CD4-positive, CD25-positive, alpha-beta regulatory T cell (primary cell): ENCODE measurements at places on chromosomes 7 and 10.

DNA sequence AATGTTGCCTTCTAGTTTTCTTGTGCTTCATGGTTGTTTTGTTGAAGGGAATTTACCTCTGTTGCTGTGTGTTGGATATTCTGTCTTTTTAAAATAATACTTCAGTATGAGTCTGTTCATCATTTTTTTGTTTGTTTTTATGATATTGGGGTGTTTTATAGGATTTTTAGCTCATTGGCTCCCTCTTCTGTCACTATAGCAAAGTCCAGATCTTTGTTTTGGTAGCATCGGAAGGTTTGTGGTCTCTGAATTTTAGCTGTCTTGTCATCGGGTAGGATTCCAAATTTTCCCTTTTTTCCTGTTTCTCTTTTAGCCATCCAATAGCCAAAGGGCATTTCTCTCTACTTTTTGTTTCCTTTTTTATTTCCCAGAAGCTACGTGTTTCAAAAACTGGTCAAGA is 91.4 kb downstream of the EXOC4 start:
- DNase-seq, result peak; percentile 13

DNA sequence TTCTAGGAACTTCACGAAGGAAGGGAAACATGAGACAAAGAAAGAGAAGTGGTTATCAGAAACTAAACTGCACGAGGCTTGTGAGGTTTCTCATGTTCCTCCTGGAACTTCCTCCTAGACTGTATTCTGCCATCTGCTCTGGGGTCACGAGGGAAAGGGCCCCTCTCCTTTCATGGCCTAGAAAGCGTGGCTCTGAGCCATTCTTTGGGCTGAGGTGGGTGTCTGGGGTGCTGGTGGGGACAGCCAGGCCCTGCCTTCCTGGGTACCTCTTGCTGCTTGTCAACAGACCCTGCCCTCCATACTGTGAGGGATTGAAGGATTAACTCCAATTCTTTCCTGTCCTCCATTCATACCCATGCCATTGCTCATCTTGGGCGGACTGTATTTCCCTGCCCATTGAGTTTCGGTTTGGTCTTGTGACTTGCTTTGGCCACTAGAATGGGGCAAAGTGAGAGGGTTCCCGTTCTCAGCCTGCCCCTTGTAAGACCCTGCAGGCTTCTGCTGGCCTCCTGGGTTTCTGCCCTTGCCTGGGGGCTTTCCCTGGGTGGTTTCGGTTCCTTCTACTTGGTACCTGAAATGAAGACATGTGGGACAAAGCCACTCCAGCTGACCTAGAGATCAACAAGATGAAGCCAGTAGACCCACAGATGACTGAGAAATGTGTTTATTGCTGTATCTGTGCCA is 14.9 kb upstream of the GIMAP8 start:
- no peak for DNase-seq

GRCh38 chr7:72307566-72307965 is 104.6 kb downstream of the CALN1 start:
- DNase-seq, result no peak

DNA sequence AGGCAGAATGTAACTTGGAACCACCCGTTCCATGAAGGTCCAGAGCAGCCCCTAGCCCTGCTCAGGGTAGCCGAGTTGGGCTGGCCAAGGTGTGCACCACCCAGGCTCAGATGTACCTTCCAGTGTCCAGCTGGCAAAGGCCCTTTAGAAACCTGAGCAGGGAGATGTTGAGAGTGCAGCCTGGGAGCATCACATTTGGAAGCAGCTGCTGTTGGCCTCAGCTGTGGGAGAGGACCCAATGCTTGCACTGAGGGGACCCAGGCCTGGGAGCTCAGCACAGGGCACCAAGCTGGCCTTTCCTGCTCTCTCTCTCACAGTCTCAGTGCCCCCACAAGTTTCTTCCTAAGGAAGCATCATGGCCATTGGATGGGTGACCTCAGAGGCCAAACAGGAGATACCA is 33.5 kb downstream of the ANXA8 start:
- DNase-seq, result no peak

DNA sequence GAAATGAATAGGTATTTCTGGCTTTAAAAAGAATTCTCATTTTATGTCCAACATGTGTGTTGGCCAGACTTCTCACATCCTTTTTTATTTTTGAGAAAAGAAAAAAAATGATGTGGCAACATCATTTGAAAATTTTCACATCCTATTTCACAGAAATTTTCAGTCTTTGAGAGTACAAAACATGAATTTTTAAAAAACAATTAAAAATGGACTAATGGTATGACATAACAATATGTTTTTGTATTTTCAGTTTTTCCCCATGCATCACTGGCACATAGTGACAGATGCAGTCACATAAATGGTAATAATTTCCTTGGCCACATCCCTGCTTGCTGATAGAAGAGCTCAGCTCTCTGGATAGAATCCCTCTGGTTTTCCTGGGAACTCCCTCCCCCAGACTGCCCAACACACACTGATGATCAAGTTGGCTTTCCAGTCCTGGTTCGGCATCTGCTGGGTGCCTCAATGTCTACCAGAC is 188.5 kb upstream of the AGR3 start:
- DNase-seq, result no peak

- DNase-seq, result no peak
Observed at GRCh38 chr10:78843495-78843894, 225.3 kb upstream of the ZMIZ1 start.

DNA sequence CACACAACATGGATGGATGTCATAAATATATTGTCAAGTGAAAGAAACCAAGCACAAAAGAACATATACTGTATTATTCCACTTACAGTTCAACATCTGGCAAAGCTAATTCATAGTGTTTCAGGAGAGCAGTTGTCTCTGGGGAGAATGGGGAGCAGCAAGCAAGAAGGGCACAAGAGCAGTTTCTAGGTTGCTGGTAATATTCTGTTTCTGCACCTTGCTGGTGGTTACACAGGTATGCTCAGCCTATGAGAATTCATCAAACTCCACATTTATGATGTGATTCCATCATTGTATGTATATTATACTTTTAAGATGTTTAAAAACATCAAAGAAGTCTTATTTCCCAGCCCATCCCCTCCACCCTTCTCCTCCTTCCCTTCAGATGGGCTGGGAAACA is 18.1 kb upstream of the PALS2 start:
- DNase-seq, result no peak

- peak; percentile 24 for DNase-seq
Observed at GRCh38 chr7:98420966-98421612, 20.2 kb upstream of the BAIAP2L1 start.

- DNase-seq, result no peak
Observed at GRCh38 chr7:125526092-125526491, 596.5 kb upstream of the POT1 start.

DNA sequence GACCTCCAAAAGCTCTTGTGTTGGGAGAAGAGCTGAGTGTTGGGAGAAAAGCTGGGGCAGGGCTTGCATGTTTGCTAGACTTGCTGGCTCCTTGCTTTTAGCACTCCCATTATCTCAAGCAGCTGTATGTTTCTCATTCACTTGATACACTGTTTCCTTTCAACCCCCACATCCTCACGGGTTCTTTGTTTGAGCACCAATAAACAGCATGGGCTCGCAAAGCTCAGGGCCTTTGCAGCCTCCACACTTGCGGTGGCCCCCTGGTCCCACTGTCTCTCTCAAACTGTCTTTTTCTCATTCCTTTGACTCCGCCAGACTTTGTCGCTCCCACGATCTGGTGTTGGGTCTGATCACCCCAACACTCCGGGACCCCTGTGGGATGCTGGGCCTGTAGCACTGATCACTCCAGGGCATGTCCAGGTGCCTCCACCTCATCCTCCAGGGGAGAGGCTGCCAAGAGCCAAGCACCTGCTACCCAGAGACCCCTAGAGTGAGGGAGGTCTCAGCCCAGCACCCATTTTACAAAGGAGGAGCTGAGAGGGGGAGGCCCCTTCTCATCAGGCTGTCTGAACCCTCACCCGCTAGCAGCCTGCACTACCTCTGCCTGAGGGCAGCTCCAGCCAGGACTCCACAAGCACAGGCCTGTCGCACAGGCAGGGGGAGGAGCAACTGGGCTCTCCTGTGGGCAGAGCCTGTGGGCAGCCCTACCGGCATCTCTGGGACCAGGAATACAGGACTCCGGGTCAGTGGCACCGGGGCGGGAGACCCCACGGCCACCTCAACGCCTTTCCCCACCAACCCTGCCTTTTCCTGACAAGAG is 49.1 kb upstream of the MSMB start:
- DNase-seq, result no peak

DNA sequence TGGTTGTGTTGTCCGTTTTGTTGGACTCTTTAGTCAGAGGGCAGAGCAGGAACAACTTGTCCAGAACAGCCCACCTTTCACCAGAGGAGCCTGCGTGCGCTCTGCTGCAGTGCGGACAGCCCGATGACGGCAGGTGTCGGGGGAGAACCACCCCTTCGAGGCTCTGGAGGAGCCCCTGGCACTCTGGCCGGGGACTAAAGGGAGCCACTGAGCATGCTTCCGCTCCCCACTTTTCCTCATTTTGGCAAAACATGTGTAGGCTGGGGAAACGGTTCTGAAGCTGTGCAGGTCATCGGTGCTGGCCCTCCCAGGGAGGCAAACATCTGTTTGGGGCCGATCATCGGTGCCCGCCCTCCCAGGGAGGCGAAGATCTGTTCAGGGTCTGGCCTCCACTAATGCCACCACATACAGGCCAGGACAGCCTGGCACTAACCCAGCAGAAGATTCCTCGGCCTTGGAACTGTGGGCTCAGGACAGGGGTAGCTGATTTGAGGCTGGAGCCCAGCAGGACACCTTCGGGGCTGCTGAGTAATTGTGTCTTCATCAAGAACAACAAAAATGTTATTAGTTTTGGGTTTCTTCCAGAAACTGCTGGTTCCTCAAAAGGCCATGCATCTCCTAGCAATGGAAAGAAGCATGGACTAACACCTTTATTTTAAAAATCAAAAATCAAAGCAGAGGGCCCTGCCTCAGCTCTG is 124.4 kb upstream of the TCERG1L start:
- no peak for DNase-seq

DNA sequence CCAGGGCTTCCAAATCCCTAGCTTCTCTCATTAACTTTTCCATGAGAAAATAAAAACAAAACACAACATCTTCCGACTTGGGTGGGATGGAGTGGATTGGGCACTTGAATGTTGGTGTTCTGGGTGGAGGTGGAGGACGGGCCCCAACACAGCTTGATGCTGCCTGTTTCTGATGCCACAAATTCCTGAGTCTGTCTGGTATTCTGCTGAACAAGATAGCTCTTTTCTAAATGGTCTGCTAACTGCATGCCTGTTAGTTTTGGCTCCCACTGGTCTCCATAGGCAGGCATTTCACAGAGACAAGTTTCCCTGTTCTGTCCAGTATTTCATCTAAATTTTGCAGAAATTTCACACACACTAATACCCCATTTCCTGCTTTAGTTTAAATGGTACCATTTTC is 160.9 kb upstream of the FZD8 start:
- no peak for DNase-seq

DNA sequence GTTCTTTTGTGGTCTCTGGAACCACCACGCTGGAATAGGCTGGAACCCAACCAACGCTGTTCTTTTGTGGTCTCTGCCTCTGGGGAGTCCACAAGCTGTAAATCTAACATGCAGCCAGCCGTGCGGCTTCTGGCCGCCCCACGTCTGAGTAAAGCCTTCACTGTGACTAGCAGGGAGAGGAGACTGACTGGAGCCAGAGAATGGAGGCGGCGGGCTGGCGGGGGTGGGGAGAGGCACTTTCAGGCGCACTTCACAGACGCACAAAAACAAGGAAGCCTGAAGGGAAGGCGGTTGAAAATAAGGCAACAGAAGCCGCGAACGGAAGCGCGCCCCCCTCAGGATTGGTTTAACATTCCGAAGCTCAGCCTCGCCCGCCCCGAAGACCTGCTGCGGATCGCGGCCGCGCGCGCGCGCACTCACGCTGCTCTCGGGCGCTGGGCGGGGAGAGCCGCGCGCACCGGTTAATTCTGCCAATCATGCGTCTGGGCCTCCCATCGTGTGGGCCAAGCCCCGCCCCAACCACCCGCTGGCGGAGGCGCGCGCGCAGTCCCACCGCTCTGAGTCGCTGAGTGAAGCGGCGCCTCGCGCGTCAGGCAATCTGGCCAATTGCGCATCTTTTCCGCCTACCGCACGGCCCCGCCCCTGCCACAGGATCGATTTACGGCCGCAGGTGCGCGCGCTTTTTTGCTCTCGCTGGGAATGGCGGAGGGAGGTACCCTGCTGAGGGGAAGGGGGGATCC is at the start of gene SFR1:
TSS of gene SFR1 (plus strand) at position 687 of the 740 bp plus-strand sequence. CDS start at position 700, 13 bp downstream.
- DNase-seq, result peak; percentile 98

- DNase-seq, result peak; percentile 56
Observed at GRCh38 chr10:74227697-74228424, 76.8 kb downstream of the ADK start.

DNA sequence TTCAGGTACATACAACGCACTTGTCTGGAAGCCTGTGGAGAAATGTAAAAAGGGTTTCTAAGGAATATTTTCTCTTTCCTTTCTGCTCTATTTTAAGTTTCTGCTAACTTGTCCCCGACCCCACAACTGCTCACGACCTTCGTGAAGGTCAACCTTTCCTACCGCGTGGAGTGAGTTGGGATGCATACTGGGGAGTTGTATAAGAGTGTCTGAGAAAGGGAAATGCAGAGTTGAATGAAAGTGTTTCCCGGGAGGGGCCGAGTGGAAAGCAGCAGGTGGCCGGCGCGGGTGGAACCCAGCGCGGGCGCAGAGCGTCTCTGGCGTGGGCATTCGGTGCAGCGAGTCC is 17.9 kb upstream of the ACBD5 start:
- DNase-seq, result no peak

DNA sequence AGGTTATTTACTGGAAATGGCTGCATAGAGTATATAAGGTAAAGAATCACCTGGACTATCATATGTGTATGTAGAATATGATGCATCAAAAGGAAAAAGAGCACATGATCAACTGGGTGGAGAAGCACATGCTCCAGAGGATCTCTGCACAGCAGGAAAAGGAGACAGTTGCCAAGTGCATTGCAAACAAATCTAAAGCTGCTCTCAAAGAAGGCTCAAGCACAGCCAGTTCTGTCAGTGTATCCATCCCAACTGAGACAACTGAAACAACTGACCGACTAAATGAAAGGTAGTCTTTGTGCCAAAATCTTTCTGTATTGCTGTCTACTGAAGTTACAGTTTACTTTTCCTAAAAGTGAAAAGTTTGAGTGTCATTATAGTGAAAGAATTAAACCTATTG is 83.2 kb upstream of the SGCE start:
- DNase-seq, result no peak

DNA sequence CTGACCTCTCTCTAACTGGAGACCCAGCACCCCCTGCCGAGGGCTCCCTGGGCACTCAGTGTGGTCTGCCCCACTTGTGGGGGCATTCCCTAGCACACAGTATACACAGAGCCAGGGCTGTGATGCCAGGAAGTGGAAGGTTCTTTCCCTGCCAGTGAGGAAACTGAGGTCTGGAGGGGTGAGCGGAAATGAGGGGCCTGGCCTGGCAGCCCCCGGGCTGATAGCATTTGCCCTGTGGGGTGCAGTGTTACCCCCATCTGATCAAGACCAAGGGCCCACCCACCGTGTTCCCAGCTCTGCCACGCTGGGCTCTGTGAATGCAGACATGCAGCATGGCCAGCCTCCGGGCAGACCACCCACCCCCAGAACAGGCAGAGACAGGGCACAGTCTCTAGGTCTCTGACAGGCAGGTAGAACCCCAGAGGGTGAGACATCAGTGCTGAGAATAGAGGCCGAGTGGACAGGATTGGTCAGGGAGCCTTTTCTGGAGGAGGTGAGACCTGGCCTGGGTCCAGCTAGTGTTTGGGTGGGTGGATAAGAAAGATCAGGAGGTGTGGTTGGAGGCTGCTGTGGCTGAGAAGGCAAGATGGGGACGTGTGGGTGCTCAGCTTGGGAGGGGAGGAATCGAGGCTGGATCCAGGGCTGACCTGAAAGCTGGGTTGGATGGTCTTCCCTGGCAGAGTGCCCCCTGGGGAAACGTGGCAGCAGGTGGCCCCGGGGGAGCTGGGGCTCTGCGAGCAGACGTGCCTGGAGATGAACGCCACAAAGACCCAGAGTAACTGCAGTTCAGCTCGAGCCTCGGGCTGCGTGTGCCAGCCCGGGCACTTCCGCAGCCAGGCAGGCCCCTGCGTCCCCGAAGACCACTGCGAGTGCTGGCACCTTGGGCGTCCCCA is 10.8 kb upstream of the ZNF862 start:
- no peak for DNase-seq
